Stimulated activated CD8-positive, alpha-beta memory T cell treated with anti-CD3 and anti-CD28 coated beads, Interleukin-7, amount 100 ng/mL, for 48 hours (primary cell): ENCODE measurements at places on chromosomes 4 and X.

GRCh38 chrX:113400193-113400704, 559.6 kb upstream of the AMOT start:
- no peak for DNase-seq

GRCh38 chrX:109352066-109352588, 129.8 kb downstream of the GUCY2F start:
- DNase-seq: no peak

DNA sequence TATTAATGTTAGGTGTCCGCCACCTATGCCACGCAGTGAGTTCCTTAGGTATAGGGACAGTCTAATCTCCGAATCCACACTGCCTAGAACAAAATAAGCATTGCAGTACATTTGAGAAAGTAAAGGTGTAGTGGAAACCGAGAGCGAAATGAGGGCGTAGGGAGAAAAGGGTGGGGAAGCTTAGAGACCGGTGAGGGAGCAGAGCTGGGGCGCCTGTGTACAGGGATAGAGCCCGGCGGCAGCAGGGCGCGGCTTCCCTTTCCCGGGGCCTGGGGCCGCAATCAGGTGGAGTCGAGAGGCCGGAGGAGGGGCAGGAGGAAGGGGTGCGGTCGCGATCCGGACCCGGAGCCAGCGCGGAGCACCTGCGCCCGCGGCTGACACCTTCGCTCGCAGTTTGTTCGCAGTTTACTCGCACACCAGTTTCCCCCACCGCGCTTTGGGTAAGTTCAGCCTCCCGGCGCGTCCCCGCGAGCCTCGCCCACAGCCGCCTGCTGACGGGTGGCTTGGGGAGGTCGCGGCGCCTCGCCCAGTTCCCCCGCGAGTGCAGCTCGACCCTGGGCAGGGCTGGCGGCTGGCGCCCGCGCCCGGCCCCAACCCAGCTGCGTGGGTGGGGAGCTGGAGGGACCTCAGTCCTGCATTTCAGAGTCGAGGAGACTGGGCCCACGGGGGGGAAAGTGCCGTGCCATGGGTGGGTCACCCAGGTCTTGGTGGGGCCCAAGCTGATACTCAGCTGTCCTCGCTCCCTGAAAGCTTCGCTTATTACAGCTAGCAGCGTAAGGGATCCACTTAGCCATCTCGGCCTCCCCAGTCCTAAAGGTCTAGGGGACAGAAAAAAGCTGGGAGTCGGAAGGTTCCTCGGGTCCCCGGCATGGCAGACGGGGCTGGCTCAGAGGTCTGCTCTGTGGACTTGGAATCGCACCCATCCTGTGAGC, at the start of gene ANXA3:
Gene ANXA3, plus strand, starts transcription at position 351 of the 932 bp plus-strand sequence. CDS start 2,704 bp downstream, outside the sequence.
- no peak for DNase-seq

DNA sequence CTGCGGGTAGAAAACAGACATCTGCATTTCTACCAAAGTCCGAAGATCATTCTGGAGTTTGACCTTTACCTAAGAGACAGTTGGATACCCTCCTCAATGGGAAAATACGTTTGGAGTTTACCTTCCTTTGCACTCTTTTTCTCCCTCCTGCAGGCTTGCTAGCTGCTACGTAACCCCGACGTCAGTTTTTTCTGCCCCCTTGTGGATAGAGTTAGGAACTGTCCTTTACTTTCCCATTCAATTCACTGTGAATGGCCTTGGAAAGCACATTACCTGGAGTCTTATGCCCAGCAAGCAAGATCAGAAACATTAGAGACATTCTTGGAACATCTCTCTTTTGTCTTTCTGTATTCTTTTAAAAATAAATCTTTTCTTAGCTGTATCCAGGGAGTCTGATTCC, 250.7 kb downstream of the NAP1L3 start:
- DNase-seq: no peak

- DNase-seq: no peak
Measured at GRCh38 chr4:124085561-124086180, 626.9 kb downstream of the ANKRD50 start.

- DNase-seq: no peak
Measured at GRCh38 chr4:73964862-73965611, 16.8 kb downstream of the PF4 start.

DNA sequence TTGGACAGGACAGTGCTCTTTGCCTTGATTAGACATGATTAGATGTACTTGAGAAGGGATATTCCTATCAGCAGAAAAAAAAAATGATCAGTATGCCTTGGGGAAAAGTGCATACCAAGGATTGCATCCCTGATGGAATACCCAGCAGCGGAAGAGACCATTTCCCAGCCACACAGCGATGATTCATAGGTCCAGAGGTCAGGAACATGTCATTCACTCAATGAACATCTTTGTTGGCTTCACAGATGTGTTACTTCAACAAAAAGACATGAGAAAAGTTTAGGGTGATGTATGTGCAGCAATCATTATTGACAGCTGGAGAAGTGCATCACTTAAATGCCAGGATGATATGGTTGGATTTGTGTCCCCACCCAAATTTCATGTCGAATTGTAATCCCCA, 293.5 kb downstream of the ZNF674 start:
- DNase-seq: no peak

DNA sequence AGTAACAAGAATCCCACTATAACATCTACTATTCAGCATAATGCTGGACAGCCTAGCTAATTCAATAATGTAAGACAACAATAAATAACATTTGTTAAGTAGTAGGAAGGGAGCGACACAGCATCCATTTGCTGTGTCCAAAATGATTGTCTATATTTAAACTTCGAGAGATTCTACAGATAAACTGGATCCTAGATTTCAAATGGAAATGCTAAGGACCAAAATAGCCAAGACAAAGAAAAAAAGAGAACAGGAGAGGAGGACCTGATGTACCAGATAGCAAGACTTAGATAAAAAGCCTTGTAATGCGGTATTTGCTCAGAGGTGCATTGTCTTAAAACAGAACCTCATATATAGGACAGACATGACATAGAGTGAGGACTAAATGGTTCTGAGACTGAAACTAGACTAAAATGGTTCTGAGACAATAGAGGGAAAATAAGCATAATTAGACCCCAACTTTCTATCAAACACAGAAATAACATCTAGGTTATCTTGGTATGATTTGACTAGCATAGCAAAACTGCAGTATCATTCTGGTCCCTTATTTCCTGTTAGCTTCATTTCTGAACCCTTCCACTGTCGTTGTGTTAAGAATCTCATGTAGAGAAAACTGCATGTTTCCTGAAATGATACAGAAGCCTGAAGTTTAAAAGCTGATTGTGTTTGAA, 3.8 kb downstream of the HPGDS start:
- no peak for DNase-seq

GRCh38 chr4:115293093-115293462, 179.7 kb upstream of the NDST4 start:
- no peak for DNase-seq

DNA sequence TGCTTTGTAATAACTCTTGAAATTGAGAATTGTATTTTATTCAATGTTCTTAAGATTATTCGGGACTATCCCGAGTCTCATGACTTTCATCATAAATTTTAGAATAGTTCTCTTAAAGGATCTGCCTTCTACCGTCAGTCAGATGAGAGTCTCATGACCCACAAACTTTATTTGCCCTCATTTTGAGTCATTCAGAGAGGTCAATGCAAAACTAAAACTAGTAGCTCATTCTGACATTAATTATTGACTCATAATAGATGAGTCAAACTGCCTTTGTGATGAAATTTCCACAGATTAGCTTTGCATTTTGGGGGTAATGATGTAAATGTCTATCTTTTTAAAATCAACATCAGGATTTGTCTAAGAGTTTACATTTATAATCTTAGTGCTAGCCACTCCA, 1527.3 kb downstream of the TECRL start:
- no peak for DNase-seq
